ENCODE measurements at places on chromosomes 3 and 15.

GRCh38 chr3:39013289-39013688 is 38.5 kb downstream of the SCN11A start:
- no peak for DNase-seq

- DNase-seq: no peak
These were observed 48.2 kb upstream of the PYDC2 start for GRCh38 chr3:191412759-191413158.

GRCh38 chr3:153666991-153667740 is 454.0 kb upstream of the ARHGEF26 start:
- no peak for DNase-seq

DNA sequence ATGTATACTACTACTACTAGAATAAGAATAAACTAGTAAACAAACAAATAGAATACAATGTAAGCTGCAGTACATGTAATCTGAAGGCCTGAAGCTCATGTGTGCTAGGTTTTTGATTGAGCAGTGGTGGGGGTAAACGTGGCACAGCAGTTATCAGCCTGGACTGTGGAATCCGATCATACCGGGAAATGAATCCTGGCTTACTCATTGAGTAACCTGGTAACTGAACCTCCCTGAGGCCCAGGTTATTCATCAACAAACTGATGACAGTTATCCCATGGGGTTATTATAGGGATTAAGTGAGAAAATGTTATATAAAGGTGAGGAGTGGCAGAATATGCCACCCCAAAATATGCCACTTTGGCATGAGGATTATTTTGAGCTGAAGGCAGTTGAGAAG is 339.1 kb downstream of the FHIT start:
- no peak for DNase-seq
